NAMALWA (cell line): ENCODE measurements at places on chromosomes 2 and 18.

DNA sequence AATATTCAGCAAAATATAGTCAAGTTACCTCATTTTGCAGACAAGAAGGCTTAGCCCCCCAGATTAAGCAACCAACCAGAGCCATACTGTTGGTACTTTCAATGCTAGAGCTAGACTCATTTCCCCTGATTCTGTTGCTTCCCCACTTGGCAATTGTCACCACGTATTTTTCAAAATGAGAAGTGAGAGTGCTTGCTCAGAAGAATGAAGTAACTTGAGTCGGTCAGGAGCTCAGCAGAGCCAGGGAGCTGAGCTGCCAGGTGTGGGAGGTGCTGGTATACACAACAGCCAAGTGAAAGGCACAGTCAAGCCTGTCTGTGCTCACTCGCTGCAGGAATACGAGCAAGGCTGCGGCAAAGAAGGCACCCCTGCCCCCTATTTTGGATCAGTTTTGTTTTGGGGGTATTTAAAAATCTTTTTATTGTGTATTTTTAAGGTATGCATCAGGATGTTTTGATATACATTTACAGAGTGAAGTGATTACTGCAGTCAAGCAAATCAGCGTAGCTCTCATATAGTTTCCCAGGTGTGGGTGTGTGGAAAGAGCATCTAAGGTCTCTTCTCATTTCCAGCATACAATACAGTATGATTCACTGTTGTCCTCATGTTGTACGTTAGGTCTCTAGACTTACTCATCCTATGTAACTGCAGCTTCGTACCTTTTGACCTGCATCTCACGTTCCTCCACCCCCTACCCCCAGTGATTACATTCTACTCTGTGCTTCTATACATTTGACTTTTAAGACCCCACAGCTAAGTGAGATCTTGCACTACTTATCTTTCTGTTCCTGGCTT, 62.4 kb downstream of the MRPS9 start:
- peak; percentile 16 for DNase-seq

GRCh38 chr2:46814160-46814961, 101.2 kb downstream of the MCFD2 start:
- no peak for DNase-seq

DNA sequence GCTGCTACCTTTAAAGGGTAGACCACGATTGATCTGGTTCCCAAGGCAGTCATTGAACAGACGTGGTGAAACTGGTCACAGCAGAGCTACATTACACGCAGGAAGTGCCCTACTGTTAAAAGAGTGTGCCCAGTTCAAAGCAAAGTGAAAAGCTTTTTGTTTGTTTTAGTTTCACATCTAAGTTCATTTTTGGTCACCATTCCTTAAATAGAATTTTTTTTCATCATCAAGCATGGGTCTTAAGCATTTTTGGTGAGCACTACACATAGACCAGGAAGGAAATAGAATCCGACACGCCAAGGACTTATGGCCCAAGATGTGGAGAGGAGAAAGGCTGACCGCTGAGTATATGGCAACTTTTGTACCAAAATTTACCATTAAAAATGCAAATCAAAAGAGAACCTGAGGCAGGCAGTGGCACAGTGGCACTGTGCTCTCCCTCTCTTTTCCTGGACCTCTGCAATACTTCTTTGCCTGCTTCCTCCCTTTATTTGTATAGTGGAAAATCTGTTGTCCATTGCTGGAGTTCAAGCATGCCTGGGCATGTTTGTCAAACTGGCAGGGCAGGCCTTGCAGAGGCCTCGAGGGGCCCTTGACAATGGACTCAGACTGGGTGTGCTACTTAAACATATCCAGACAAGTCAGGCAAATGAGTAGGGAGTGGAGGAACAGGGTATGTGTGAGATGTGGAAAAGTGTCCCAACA, 42.6 kb upstream of the HNRNPA3 start:
- no peak for DNase-seq

DNA sequence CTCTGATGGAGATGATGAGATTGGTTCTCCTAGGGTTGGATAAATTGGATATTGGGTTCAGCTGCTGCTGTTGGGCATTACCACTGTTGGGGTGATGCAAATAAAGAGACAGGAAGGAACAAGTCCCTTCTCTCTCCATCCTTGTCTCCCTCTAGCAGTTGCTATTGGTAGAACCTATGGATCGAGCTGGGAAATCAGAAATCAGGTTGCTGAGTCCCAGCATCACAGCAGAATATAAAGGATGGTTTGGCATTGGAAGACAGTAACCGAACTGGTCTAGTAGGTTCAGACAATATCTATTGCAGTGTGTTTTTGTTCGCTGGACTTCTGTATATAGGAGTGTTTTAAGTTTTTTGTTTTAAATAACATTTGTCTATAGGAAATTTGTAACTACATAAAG, 8.1 kb downstream of the WDR43 start:
- no peak for DNase-seq

GRCh38 chr2:31979956-31980355, 30.9 kb downstream of the MEMO1 start:
- no peak for DNase-seq

GRCh38 chr2:240455272-240455646, 19.8 kb downstream of the GPC1 start:
- DNase-seq = no peak

GRCh38 chr2:167551416-167551815, 663.1 kb downstream of the XIRP2 start:
- no peak for DNase-seq

DNA sequence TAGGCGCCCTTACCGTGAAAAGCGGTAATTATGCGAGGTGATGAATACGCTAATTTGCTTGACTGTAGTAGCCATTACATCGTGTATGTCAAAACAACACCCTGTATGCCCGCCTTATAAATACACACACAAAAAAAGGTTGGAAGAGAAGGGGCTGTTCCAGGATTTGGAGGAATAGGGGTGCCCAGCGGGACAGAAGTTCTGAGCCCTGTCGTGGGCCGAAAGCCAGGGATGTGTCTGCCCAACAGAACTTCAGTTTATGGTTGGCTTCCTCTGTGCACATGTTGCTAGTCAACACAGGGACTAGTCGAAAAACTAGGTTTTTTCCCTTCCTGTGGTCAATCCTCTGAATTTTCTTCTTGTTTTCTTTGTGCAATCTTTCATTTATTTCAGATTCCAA, 182.5 kb downstream of the ACKR3 start:
- DNase-seq = no peak

DNA sequence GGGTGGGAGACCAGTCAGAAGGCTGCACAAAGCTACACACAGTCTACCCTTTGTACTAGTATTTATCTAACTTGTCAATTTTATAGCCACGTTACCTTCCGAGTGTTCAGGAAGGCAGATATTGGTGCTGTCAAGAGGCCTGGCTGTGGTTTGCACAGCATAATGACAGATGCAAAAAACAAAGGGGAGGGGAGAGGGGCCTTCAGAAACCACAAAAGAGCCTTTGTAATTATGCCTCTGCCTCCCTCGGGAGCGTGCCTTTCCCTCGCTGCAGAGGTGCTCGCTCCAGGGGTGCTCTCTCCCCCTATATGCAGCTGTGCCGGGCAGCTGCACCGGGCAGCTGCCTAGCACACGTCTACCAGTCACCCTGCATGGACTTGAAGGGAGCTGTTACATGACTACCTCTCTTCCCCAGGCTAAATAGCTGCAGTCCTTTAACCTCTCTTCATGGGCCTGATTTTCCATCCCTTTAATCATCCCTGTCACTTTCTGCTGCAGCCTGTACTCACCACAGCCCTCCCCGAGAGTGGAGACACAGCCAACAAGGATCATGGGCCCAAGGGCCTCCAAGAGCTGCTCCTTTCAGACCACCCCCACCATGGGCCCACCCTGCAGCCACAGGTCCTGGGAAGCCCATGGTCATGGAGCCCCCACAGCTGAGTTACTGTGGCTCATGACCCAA, 168.4 kb upstream of the PKDCC start:
- DNase-seq = peak; percentile 6

DNA sequence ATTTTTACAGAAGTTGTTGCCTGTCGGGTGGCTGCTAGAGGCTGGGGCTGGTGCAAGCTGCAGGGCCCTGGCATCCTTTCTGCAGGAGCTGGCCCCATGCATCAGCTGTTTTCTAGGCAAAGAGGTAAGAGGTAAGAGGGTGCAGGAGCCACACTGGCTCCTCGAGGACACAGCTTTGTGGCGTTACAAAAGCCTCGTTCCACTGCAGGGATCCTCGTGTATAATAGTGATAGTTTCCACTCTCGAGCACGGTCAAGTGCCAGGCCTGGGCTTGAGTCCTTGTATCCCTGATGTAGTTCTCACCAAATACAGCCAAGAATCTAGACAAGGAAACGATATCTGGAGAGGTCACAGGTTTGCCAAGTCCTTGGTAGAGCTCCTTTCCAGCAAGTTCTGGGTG, 33.2 kb upstream of the FHOD3 start:
- no peak for DNase-seq

DNA sequence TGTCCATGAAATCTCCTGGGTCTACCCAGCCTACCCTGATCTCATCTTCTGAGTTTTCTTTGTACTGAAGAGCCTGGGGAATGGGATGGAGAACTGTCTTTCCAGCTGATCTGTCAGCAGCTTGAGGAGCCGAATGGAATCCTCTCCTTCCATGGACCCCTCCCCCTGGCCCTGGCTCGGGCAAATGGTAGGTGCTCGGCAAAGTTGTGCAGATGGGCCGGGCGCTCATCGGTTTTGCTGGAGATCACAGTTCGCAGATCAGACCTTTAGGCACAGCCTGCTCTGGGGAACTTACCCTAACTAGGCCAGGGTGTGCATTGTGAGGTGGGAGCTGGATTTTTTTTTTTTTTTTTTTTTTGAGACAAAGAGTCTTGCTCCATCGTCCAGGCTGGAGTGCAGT, 40.4 kb downstream of the LCT start:
- no peak for DNase-seq

- no peak for DNase-seq
Measured at GRCh38 chr2:85988175-85988913, 99.6 kb upstream of the ST3GAL5 start.

DNA sequence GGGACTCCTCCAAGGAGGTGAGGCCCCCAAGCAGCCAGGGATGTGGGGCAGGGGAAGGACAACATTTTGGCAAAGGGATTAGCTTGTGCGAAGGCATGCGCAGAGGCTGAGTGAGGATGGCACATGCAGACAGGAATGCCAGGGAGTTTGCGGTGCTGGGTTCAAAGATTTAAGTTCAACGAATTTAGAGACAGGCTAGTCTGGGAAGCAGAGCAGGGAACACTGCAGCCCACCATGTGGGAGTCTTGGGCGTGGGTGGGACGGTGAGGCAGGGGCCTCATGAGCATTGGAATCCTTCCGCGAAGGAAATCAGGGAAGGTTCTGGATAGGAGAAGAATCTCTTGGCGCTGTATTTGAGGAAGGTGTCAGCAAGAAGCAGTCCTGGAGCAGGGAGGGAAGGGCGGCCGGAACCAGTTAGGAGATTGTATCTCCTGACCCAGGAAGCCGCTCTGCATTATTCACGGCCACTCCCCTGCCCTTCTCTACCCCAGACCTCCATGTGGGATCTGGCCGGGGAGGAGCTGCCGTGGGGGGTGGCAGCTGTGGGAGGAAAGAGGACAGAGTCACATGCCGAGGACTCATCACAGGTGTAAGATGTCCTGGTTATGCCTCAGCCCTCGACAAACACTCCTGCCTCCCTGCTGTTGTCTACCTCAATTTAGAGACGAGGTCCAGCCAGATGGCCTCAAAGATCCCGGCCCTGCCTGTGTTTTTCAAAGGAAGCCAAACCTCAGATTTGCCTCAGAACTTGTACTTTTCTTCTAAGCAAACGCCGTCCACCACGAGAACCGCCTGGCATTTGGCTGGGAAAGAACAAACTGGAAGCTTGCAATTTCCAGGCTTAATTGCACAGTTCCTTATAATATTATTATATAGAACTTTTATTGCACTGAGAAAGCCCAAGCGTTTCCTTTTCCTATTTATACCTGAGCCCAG, 123.7 kb upstream of the SMAD2 start:
- no peak for DNase-seq

DNA sequence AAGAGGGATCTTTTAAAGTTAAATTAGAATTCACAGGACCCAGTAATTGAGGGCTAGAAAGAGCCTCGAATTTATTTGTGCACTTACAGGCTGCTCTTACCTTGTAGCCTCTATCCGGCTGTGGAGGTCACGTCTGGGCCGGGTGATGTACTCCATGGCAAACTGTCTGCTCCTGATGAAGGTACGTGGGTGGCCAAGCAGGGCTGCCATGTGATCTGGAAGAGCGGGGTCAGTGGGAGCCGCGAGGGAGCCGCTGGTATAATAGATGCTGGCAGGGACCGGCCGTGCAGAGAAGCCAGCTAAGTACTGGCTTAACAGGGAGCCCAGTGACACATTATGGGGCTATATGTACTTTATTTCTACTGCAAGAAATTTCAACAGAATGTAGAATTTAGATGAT, 59.2 kb downstream of the ADI1 start:
- no peak for DNase-seq

DNA sequence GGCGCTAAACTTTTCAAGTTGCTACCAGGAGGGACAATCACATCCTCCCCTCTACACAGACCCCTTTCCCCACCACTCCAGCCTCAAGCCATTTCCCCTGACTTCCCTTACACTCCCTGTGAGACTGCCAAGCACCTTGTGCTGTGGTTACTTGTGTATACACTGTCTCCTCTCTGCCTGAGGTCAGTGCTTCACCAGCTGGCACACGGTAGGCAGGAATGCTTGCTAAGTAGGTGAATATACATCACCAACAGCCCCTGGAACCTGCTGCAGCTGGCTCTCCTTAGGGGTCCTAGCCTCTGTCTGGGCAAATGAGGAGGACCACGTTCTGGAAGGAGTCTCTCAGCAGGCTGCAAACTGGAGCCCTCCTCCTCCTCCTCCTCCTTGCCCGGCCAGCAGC, 38.3 kb upstream of the ACAA2 start:
- DNase-seq = no peak

DNA sequence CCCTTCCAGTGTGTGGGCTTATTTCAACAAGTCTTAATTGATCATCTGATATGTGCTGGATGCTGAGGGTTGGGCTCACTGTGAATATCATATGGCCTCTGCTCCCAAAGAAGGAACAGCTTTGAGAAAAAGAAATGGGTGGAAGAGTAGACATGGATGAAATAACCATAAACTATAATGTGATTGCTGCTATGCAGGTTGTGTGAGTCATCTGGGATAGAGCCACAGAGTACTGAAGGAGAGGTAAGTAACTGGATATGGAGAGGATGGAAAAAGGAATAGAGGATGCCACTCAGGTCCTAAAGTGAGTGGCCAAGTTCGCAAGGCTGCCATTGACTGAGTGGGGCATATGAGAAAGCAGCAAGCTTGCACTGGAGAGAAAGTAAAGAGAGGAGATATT, 8.7 kb upstream of the DSG2 start:
- no peak for DNase-seq

- no peak for DNase-seq
Measured at GRCh38 chr2:12479065-12479601, 237.6 kb upstream of the TRIB2 start.

- no peak for DNase-seq
Measured at GRCh38 chr2:210233487-210233886, 8.2 kb upstream of the ACADL start.

DNA sequence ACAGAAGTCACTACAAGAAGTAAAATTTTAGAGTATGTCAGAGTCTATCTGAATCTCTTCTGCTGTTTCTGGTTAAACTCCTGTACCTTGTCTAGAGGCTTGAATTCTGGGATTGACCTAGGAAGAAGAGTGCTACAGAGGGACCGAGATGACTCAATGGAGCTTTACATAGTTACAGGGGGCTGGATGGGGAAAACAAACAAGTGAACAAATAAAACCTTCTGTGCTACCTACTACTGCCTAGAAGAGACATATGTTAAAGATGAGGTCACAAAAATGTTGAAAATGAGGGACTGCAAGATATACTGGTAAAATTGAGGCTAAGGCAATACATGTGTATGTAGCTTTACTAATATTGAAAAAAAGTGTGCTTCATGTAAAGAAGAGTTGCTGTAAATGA, 265.4 kb upstream of the TFPI start:
- no peak for DNase-seq

- DNase-seq = no peak
Measured at GRCh38 chr2:28608500-28609424, 112.9 kb downstream of the PLB1 start.
